Naive thymus-derived CD8-positive, alpha-beta T cell (primary cell): ENCODE measurements at places on chromosomes 4 and X.
A peak's percentile ranks its signal among the peaks of the same experiment; 100 is the strongest.

- no peak for DNase-seq
These were observed 75.4 kb upstream of the C4orf50 start for GRCh38 chr4:6093671-6094070.

GRCh38 chrX:65928522-65928921, 111.4 kb downstream of the VSIG4 start:
- DNase-seq = no peak

GRCh38 chrX:121307449-121307848, 260.0 kb downstream of the GLUD2 start:
- DNase-seq = no peak

- no peak for DNase-seq
These were observed 372.7 kb upstream of the BOD1L1 start for GRCh38 chr4:14000091-14000814.

GRCh38 chr4:92064574-92064973, 239.2 kb upstream of the GRID2 start:
- DNase-seq = no peak

GRCh38 chrX:70508296-70508911, 63.8 kb downstream of the DLG3 start:
- no peak for DNase-seq

DNA sequence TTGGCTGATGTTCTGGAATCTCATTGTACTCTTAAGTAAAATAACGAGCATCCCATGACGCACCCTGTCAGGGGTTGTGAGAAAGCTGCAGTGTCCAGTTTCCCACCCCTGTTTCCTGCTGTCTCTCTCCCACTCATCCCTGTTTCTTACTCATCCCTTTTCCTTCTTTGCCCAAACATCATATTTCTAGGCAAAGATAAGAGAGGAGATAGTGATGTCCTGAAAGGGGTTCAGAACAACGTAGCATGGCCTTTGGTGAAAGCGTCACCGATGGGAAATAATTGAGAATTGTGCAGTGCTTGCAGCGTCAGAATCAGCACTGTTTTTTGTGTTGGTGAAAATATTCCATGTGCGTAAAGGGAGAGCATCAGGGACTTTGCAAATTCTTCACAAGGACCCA, 23.5 kb upstream of the TMEM165 start:
- no peak for DNase-seq

DNA sequence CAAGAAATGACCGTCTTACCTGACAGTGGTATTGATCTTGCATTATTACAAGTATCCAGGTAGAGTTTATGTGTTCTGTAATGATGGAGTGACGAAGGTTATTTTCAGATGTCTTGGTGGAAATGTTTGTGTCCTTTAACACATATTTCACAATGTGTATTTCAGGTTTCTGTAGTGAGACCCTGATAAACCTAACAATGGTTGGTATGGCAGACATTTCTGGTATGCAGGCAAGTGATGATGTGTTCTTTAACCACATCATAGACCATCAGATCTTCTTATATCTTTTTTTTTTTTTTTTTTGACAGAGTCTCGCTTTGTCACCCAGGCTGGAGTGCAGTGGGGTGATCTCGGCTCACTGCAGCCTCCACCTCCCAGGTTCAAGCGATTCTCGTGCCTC, 14.6 kb upstream of the ATXN3L start:
- DNase-seq = no peak

DNA sequence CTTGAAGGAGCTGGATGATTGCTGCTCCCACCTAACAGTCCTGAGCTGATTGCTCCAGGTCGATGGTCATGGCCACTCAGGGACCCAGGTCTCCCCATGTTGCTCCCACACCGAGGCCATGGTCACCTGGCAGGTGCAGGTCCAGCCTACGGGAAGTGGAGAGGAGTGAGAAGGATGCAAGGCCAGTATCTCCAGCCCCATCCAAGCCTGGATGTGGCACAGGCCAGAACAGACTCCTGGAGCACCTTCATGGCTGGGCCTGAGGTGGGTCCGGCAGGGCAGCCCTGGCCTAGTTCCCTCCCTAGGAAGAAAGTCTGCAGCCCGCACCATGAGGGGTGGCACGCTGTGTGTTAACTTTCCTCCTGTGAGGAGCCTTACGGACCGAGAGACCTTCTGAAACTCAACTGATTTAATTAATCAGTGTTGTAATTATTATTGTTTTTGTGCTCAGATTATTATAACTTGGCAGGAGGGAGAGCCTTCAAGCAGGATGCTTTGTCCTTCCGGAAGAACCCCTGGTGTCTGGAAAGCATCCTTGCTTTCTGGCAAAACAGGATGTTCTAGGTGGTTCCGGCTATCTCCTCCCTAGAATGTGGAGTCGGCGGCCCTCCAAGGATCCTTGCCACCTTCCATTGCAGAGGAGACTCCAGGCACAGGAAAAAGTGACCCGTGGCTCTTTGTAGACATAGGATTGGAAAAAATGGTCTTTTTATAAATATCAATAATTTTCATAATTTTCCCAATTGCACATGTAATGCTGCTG, 92.3 kb upstream of the ADRA2C start:
- no peak for DNase-seq

GRCh38 chr4:87073199-87074120, 138.6 kb downstream of the AFF1 start:
- peak; percentile 10 for DNase-seq

GRCh38 chrX:118977424-118977823, 3.0 kb downstream of the LONRF3 start:
- DNase-seq = no peak

GRCh38 chrX:137031039-137031438, 2.8 kb downstream of the GPR101 start:
- DNase-seq = no peak

DNA sequence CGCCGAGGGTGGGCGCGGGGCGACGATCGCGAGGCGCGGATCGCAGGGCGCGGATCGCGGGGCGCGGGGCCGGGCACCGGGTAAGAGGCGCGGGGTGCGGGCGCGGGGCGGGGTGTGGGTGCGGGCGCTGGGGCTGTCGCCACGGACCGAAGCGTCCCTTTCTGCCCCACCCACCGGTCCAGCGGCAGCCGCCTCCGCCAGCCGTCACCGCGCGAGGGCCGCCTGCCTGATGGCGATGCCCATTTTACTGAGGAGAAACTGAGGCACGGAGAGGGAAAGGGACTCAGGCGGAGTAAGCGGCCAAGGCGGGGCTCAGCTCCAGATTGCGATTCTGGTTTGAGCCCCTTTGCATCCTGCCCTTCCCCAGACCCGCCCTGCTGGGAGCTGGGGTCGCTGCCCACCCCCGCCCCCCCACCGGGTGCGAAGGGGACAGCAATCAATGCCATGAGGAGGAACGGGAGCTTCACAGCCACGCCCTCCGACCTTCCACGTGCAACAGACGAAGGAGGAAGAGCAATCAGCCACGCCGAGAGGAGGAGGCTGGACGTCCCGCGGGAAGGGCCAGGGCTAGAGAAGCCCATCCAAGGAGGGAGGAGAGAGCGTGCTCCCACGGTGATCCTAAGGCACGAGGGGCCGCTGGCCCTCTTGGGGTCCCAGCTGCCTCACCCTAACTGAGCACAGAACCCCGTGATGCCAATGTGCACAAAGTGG, 10.9 kb upstream of the MAN2B2 start:
- no peak for DNase-seq

DNA sequence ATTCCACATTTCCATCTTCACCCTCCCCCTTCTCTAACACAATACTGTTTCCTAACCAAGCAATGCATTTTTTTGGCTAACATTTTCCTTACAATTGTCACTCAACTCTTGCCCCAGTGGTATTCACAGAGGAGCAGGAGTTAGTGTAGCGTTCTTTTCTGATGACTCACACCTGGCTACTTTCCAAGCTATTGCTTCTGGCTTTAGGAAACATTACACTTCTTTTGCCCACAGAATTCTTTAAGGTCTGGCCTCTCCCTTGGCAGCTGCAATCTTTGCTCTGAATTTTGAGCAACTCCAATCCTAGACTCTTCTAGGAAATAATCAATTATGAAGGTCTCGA, 27.5 kb upstream of the PDGFC start:
- no peak for DNase-seq

DNA sequence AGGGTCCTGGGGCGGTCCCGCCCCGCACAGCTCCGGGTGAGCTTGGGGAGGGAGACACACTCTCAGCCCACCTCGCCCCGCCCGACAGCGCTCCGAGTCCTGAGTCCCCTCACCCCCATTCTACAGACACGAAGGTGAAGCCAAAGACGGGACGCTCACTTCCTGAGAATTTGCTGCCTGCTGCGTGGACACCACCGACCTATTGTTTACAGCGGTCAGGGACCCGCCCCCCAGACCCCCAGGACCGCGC, 796 bp upstream of the ZNF141 start:
- no peak for DNase-seq

GRCh38 chr4:169098532-169098931, 88.5 kb upstream of the CBR4 start:
- no peak for DNase-seq

DNA sequence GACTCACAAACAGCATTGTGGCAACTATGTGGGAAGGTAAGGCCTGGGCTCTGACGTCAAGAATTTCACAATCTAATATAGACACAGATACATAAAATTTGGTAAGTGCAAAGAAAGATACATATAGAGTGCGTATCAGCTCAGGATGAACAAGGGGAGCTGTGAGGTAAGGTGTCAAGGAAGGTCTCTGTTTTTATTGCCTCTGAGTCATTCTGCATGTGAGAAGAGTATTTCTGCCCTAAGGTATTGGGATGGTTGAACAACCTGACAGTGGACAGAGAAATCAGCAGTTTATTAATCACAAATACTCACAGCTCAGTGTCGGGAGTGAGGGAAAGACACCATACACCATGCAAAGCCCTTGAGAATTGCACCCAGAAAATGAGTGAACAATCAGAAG, 89.8 kb downstream of the COMMD8 start:
- DNase-seq = no peak

DNA sequence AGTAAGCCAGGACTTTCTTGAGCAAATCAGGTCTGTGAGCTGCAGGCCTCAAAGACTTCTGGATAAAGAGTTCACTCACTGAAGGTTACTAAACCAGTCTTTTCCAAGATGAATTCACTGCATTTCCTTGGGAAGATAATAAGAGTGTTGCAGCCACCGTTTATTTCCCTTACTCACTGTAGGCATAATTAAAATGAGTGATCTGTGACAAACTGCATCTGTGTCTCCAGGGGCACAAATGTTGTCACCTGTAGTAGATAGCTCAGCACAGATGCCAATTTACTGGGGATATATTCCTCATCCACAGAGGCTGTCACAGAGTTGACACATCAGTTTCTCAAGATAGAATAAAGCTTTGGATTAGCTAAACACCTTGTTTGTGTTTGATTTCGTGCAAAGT, 580.2 kb downstream of the SPRY1 start:
- no peak for DNase-seq

GRCh38 chrX:30364229-30364628, 55.0 kb upstream of the NR0B1 start:
- no peak for DNase-seq

DNA sequence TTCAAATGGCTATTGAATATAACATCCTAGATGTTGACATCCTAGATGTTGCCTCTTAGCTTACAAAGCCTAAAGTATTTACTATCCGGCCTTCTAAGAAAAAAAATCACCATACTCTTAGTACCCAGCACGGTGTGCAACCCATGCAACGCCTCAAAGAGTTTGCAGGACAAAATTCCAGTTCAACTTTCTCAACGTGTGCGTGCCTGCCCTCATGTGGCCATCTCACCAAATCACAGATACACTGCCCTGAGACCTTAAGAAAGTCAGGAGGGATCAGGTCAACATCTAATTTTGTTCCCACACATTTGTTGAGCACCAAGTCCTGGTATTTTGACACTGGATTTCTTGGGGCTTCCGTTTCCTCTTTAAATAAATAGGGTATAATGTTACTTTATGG, 68.3 kb downstream of the CRMP1 start:
- DNase-seq = no peak

DNA sequence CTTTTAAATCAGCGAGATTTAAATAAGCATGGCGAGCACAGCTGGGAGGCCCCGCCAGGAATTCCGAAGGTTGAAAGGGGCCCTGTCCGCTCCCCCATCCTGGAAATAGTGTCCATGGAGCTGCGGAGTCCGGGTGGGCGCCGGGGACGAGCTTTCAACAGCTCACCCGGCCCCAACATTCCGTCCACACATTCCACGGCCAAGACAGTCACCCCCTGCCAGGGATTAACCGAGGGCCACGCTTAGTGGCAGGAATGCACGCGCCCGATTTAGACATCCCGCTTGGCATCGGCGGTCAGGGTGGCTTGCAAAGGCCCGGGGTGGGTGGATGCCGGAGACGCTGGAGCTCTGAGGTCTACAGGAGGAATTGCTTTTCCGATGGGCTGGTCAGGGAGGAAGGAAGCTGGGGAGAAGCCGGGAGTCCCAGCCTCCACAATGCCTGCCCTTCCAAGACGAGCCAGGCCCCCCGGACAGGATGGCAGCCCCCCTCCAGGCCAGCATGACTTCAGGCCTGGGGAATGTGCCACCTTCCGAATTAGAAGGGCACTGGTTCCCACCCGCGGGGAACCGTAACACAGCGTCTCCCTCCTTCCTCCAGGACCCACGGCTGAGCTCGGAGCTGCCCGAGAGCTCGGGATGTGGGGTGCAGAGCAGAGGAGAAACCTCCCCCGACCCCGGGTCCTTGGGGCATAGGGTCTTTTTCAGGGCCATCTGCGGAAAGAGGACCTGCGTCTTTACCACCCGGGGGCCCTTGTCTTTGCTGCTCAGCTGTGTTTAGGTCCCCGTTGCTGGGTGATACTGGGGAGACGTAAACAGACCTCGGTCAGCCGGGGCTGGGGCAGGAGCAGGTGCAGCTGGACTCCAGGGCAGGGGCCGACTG, 26.9 kb upstream of the PPP2R3B start:
- no peak for DNase-seq

DNA sequence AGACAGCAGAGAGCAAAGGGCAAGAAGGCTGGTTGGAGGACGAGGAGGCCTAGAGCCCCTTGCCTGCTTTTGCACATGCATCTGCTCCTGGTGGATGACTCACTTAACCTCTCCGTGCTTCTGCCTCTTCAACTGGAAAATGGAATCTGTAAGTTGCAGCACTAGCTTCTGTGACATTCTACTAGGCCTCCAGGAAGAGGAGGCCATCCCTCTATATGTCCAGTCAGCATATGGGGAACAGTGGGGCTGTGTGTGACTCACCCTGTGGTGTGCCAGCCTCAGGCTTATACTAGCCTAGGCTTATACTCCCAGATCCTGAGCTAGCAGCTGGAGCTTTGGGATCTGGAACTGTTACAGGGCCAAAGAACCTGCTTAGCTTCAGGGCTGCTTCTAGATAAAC, 36.0 kb downstream of the RTL9 start:
- no peak for DNase-seq

- DNase-seq = no peak
These were observed 169.2 kb upstream of the LEF1 start for GRCh38 chr4:108337923-108338322.
